Liver (tissue), 10 donors: ENCODE measurements at places on chromosomes 3 and 15. TPM values are rescaled to one million over a fixed set of nuclear protein-coding genes. Genes with fewer than 3 reads are reported as not detected.

DNA sequence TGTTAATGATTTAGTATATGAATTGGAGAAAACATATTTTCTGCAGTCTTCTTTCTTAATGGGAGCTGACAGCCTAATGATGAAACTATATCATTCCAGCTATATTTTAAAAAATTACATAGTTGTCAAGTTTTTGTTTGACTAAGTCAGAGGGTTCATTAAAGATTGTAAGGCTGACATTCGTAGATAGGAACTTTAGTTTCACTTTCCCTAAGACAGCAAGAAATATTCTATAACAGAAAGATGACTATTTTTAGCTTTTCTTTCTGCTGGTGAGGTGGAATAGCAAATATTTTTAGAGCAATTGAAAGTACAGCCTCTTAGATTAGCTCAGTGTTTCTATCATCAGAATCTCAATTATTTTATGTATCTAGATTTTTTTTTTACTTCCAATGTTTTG, 60.2 kb downstream of the PIAS1 start:
- peak overlapping the region; percentile 61 for H3K27ac ChIP-seq
- peak overlapping the region; percentile 54 for H3K4me3 ChIP-seq
- DNase-seq, result no peak
- peaks cover 38% of the 10 kb centered on the region for H3K4me1 ChIP-seq
- no peaks in the 10 kb centered on the region for H3K36me3 ChIP-seq

The HYAL1 gene
- 82.3 TPM for polyA plus RNA-seq

The PARP15 gene
- 2.1 TPM for polyA plus RNA-seq

DNA sequence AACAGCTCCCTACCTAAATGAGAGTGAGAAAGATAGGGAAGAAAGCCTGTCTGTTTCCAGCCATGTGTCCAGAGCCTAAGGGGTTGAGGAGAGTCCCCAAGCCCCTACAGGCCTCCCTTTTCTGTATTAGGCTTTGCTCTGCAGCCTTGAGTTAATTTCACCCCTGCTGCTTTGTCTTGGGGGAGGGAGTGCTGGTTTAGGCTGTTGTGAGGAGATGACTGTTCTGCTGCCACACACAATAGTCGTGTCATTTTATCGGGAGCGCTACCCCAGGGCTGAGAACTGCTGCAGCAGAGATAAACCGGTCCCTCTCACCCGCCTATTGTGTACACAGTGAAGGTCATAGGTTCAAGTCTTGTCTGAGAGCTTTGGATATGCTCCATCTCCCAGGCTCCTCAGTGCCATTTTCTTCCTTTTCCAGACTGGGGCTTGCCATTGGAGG, 1.4 kb downstream of the ZNF609 start:
- DNase-seq, result peak; percentile 35
- H3K4me1 ChIP-seq, result peaks cover 7% of the 10 kb centered on the region
- H3K27ac ChIP-seq, result peak overlapping the region; percentile 83
- no peaks in the 10 kb centered on the region for H3K36me3 ChIP-seq
- no peak overlapping the region for H3K4me3 ChIP-seq

DNA sequence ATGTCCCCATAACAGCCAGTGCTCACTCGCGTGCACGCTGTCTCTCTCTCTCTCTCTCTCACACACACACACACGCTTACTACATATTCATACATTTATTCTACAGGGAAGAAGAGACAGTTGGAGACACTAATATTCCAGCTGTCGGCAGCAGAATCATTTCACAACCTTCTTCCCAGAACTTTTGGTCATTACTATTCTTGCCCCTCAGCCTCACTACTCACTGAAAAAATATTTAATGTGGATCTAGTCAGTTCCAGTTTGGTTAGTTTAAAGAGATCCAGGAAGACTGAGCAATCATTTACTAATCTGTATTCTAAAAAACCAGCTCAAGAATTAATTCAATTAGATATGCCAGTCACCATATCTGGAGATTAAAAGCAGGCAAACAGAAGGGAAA, 394.9 kb downstream of the PTPRG start:
- H3K27ac ChIP-seq, result no peak overlapping the region
- no peak for DNase-seq
- no peak overlapping the region for H3K4me3 ChIP-seq
- no peaks in the 10 kb centered on the region for H3K4me1 ChIP-seq

- H3K27me3 ChIP-seq, result peaks cover 8% of the 10 kb centered on the region
- H3K4me3 ChIP-seq, result no peak overlapping the region
- H3K4me1 ChIP-seq, result peaks cover 4% of the 10 kb centered on the region
- DNase-seq, result no peak
- no peaks in the 10 kb centered on the region for H3K36me3 ChIP-seq
These were observed 6.3 kb upstream of the SCN5A start for GRCh38 chr3:38655708-38656300.

- no peaks in the 10 kb centered on the region for H3K36me3 ChIP-seq
- no peaks in the 10 kb centered on the region for H3K27me3 ChIP-seq
- no peak for DNase-seq
- H3K4me1 ChIP-seq, result no peaks in the 10 kb centered on the region
- no peak overlapping the region for H3K27ac ChIP-seq
These were observed 86.0 kb upstream of the PLCL2 start for GRCh38 chr3:16798738-16799137.

The TGM4 gene
- polyA plus RNA-seq, result not detected

The FAM81A gene
- 0.09 TPM for polyA plus RNA-seq

DNA sequence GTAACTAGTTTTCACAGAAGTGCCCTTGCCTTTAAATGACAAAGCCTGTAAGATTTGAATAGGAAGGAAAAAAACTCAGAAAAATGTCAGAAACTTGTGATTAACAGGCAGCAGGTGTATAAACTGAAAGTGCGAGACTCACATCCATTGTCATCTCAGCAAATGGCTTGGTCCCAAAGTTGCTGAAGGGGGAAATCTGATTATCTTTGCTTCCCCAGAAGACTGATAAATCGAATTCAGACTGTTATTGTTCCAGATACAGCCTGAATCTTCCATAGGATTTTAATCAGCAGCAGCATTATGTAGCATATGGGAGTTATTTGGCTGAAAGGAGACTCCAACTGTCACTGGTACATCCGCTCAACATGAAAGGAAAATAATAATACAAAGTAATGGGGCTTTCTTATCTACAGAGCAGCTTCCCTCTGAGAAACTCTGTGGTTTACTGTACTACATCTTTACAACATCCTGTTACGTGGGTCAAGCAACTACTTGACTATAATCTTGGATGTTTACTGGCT, 550.4 kb upstream of the CCDC54 start:
- H3K36me3 ChIP-seq, result no peaks in the 10 kb centered on the region
- no peak overlapping the region for H3K4me3 ChIP-seq
- DNase-seq, result no peak
- no peaks in the 10 kb centered on the region for H3K4me1 ChIP-seq

DNA sequence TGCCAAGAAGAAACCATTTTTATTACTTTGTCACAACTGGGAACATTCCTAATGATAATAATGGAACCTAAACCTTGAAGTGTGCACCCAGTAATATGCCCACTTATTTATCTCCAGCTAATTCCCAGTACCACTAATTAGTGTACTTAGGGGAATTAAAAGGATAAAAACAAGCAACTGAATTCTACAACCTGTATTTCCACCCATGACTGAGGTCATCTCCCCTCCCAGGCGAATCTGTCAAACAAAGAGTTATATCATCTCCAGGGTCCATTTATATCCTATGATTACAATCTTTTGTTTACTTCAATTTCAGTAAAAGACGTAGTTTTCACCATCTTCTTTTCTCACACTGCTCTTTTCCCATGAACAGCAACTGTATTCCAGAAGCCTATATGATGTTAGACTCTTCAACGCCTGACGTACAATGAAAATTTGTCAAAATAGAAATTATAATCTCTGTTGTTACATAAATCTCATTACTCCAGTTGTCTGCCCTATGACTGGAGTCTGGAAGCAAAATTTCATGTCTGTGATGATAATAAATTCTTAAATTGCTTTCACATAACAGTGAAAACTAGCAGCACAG, 177.6 kb downstream of the GOLIM4 start:
- no peak overlapping the region for H3K4me3 ChIP-seq
- H3K27ac ChIP-seq, result no peak overlapping the region
- H3K27me3 ChIP-seq, result peaks cover 3% of the 10 kb centered on the region
- no peaks in the 10 kb centered on the region for H3K36me3 ChIP-seq
- DNase-seq, result no peak
- no peaks in the 10 kb centered on the region for H3K4me1 ChIP-seq

GRCh38 chr3:61961900-61962299, 400.5 kb downstream of the PTPRG start:
- no peaks in the 10 kb centered on the region for H3K27me3 ChIP-seq
- H3K4me3 ChIP-seq, result no peak overlapping the region
- H3K36me3 ChIP-seq, result no peaks in the 10 kb centered on the region
- no peak for DNase-seq

DNA sequence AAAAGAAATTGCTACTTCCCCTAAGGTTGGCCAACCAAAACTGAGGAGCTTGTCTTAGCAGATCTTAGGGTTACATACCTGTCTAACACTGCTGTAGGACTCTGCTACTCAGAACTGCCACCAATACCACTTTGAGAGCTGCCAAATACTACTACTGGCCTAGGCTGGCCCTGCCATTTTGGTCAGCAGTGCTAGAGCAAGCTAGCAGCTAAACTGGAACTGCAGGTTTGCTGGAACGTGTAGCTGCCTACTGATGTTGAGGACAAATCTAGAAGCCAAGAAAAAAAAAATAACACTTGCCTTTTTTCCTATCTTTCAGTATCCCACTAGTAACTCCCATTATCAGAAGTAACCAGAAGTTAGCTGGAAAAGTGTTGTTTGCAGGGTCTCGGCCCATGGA, 387.4 kb downstream of the RBMS3 start:
- H3K4me3 ChIP-seq, result no peak overlapping the region
- DNase-seq, result no peak
- no peak overlapping the region for H3K27ac ChIP-seq
- no peaks in the 10 kb centered on the region for H3K36me3 ChIP-seq
- no peaks in the 10 kb centered on the region for H3K27me3 ChIP-seq

The MYZAP gene
- polyA plus RNA-seq, result 1.3 TPM

The PRSS50 gene
- 0.02 TPM for polyA plus RNA-seq

DNA sequence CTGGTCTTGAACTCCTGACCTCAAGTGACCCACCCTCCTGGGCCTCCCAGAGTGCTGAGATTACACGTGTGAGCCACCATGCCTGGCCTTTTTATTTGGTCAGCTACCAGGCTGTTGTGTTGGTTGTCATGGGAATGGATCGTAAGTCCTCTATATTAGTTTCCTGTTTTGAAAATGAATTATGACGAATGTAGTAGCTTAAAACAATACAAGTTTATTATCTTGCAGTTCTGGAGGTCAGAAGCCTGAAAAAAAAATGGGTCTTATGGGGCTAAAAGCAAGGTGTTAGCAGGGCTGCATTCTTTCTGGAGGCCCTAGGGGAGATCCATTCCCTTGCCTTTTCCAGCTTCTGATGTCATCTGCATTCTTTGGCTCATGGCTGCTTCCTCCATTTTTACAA, 25.1 kb upstream of the HERC1 start:
- peaks cover 3% of the 10 kb centered on the region for H3K4me1 ChIP-seq
- no peak for DNase-seq
- no peak overlapping the region for H3K4me3 ChIP-seq
- H3K27ac ChIP-seq, result no peak overlapping the region
- no peaks in the 10 kb centered on the region for H3K36me3 ChIP-seq

DNA sequence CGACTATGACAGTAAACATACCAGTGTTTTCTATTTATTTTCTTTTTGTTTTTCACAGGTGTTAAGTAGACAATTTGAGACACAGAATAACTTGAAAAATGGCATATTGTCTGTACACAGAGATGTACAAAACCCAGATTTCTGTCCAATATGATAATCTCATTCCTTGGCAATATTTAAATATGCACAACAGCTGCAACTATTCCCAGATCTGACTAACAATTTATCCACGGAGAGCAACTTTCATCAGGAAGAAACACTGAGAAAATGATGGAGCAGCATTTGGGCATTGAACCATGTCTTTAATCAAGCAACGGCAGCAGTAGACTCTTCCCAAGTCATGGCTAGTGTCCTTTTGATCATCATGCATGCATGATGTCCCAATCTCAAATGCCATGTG, 452.6 kb downstream of the ZPLD1 start:
- H3K4me3 ChIP-seq, result no peak overlapping the region
- H3K4me1 ChIP-seq, result no peaks in the 10 kb centered on the region
- H3K27me3 ChIP-seq, result no peaks in the 10 kb centered on the region
- no peak overlapping the region for H3K27ac ChIP-seq
- H3K36me3 ChIP-seq, result no peaks in the 10 kb centered on the region

DNA sequence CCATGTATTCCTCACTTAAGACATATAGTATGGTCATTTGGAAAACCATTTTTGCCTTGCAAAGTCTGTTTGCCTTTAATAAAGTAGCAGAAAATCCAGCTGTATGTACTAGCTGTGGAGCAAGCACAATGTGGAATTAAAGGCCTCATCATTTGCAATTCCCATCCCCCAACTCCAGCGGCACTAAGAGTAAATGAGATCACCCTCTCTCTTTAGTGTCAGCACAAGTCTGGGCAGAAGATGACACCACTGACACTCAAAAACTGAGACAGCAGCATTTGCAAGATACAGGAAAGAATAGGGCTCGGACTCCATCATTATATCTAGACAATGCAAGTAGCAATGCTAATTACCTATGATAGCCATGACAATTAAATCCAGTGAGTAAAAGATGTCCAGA, 24.7 kb upstream of the DYNC1LI1 start:
- no peaks in the 10 kb centered on the region for H3K36me3 ChIP-seq
- no peak for DNase-seq
- no peak overlapping the region for H3K27ac ChIP-seq

DNA sequence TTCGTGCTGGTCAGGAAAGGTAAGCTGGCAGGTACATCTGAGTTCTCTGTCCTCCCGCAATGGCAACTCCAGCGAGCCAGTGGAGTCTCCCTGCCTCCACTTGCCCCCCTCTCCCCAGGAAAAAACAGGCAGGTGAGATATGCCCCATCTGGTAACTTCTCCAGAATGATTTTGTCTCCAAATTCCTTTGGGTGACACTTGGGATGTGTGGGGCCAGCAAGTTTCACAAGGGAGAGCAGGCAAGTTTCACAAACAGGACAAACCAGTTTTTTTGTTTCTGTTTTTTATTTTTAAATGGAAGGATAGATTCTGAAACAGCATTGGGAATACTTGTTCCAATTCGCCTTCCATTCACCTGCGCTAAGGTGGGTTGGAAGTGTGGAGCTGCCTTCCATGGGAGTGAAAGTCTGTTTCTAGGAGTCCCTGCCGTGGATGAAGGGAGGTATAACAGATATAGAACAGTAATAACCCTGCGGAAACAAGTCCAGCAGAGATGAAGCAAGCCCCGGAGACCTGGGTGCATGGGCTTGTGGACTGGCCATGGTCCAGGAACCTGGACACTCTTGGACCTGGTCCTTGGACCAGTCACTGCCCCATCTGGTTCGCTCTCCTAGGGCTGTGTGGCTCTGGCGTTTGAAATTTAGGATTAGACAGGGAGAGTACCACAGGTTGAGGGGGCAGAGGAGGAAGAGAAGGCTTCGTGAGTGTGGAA, 22.9 kb upstream of the KIF23 start:
- H3K4me1 ChIP-seq, result no peaks in the 10 kb centered on the region
- H3K27ac ChIP-seq, result no peak overlapping the region
- H3K27me3 ChIP-seq, result no peaks in the 10 kb centered on the region
- H3K4me3 ChIP-seq, result no peak overlapping the region

- no peaks in the 10 kb centered on the region for H3K4me1 ChIP-seq
- no peaks in the 10 kb centered on the region for H3K36me3 ChIP-seq
- no peak overlapping the region for H3K4me3 ChIP-seq
- no peaks in the 10 kb centered on the region for H3K27me3 ChIP-seq
These were observed 78.5 kb upstream of the RBMS3 start for GRCh38 chr3:29202378-29202777.
